ENCODE measurements at places on chromosomes 7 and 10. TPM values are rescaled to one million over a fixed set of nuclear protein-coding genes. Genes with fewer than 3 reads are reported as not detected.
A peak's percentile ranks its signal among the peaks of the same experiment; 100 is the strongest.

The PRSS37 gene
- total RNA-seq, result 0.47 TPM

GRCh38 chr7:158257516-158258410, 329.9 kb downstream of the PTPRN2 start:
- H3K4me1 ChIP-seq, result no peaks in the 10 kb centered on the region
- no peaks in the 10 kb centered on the region for H3K27me3 ChIP-seq
- no peak overlapping the region for H3K27ac ChIP-seq

GRCh38 chr10:117885206-117885829, 161.4 kb downstream of the RAB11FIP2 start:
- no peaks in the 10 kb centered on the region for H3K36me3 ChIP-seq
- no peak overlapping the region for H3K4me3 ChIP-seq
- no peak for DNase-seq
- no peak overlapping the region for H3K27ac ChIP-seq

- no peaks in the 10 kb centered on the region for H3K4me1 ChIP-seq
- H3K27me3 ChIP-seq, result no peaks in the 10 kb centered on the region
- no peak overlapping the region for H3K27ac ChIP-seq
- no peak for DNase-seq
- no peak overlapping the region for H3K4me3 ChIP-seq
Observed at GRCh38 chr7:33698692-33699128, 206.6 kb upstream of the BMPER start.

DNA sequence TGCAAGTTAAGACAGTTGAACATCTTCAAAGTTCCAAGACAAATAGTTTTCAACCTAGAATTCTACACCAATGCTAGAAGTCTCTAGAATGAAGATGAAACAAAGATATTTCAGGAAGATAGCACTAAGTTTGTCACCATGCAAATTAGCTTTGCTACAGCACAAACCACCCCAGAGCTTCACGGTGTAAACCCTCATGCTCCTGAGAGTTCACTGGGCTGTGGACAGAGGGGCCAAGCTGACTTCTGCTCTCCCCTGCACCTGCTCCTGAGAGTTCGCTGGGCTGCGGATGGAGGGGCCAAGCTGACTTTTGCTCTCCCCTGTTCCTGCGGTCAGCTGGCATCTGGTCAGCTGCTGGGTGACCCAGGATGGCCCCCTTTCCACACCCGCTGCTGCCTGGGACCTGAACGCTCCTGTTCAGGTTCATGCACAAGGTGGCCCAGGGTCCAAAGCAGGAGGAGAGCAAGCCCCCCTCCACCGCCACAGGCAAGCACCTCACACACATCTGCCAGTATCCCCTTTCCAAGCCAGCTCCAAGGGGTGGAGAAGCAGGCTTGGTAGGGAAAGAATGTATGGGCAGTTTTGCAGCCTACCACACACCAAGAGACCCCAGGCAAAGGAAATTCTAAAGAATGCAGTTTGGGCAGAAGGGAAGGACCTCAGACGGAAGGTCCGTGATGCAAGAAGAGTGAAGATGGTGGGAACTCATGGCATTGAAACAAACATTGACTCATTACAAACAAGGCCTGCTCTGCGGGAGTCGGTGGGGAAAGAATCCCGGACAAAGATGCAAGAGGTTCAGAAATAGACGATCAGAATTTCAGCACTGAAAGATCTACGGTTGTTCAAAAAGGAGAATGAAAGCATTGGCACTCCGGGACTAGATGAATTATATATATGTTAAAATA, 137.8 kb upstream of the PPP2R2D start:
- no peak for DNase-seq
- no peak overlapping the region for H3K27ac ChIP-seq
- no peaks in the 10 kb centered on the region for H3K27me3 ChIP-seq
- H3K36me3 ChIP-seq, result no peaks in the 10 kb centered on the region

The EPO gene
- 0.09 TPM for total RNA-seq

DNA sequence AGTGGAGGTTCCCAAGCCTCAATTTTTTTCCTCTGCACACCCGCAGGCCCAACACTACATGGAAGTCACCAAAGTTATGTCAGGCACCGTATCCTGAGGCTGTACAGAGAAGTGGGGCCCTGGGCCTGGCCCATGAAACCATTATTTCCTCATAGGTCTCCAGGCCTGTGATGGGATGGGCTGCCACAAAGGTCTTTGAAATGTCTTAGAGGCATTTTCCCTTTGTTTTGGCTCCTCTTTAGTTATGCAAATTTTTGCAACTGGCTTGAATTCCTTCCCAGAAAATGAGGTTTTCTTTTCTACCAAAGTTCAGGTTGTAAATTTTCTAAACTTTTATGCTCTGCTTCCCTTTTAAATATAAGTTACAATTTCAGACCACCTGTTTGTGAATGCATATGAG, 365.2 kb downstream of the HGF start:
- H3K27me3 ChIP-seq, result no peaks in the 10 kb centered on the region
- no peaks in the 10 kb centered on the region for H3K4me1 ChIP-seq
- no peak overlapping the region for H3K27ac ChIP-seq
- no peaks in the 10 kb centered on the region for H3K36me3 ChIP-seq
- no peak for DNase-seq
- no peak overlapping the region for H3K4me3 ChIP-seq

The IFT22 gene
- total RNA-seq, result 17.8 TPM

- peak overlapping the region; percentile 75 for H3K4me3 ChIP-seq
- H3K27ac ChIP-seq, result no peak overlapping the region
- no peaks in the 10 kb centered on the region for H3K36me3 ChIP-seq
- DNase-seq, result no peak
Observed at GRCh38 chr7:7565746-7566650, 686 bp upstream of the MIOS start.

The NEBL gene
- 7.6 TPM for total RNA-seq

- no peak overlapping the region for H3K4me3 ChIP-seq
- DNase-seq, result no peak
- no peaks in the 10 kb centered on the region for H3K4me1 ChIP-seq
- no peaks in the 10 kb centered on the region for H3K36me3 ChIP-seq
- no peaks in the 10 kb centered on the region for H3K27me3 ChIP-seq
Observed at GRCh38 chr7:116403265-116403664, 96.3 kb upstream of the CAV2 start.

GRCh38 chr7:112122144-112122543, 84.1 kb downstream of the DOCK4 start:
- no peak overlapping the region for H3K4me3 ChIP-seq
- H3K27ac ChIP-seq, result no peak overlapping the region
- H3K36me3 ChIP-seq, result no peaks in the 10 kb centered on the region
- H3K4me1 ChIP-seq, result no peaks in the 10 kb centered on the region

GRCh38 chr10:99595770-99596465, 24.3 kb downstream of the SLC25A28 start:
- no peaks in the 10 kb centered on the region for H3K27me3 ChIP-seq
- no peaks in the 10 kb centered on the region for H3K36me3 ChIP-seq
- no peaks in the 10 kb centered on the region for H3K4me1 ChIP-seq
- no peak overlapping the region for H3K27ac ChIP-seq

The ENTPD1 gene
- 20.5 TPM for total RNA-seq

DNA sequence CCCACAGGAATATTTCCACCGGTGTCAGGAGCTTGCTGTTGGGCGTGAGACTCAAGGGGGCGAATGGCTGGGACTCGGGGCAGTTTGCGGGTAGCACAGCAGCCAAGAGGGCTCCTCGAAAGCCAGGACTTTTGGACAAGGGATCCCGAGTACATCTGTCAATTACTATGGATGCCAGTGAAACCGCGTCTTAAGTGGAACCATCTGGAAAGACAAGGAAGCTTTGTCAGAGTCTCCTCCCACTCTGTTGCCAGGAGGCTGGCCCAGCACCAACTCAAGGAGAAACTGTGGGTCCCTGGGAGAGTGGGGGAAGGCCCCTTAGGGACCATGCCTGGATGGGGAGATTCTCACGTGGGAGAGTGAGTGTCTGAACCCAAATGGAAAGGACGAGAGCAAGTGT, 57.1 kb downstream of the C10orf143 start:
- H3K4me1 ChIP-seq, result no peaks in the 10 kb centered on the region
- H3K27ac ChIP-seq, result no peak overlapping the region
- no peak overlapping the region for H3K4me3 ChIP-seq
- no peak for DNase-seq
- H3K27me3 ChIP-seq, result no peaks in the 10 kb centered on the region

DNA sequence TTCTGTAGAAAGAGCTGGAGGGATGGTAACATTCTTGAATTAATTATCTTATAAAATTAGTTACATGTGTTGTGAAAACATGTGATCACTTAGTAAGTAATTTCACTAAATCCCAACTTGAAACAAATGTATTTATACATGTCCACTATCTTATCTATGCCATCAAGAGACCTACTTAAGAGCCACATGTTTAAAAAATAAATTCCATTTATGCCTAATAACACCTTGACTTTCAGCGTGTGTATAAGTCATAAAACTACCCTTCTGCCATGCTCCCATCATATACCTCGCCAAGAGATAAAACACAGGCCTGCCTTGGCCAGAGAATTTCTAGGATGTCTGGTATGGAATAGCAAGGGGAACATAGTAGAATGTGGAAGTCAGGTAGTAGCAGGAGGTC, 37.3 kb downstream of the LIPJ start:
- H3K4me3 ChIP-seq, result no peak overlapping the region
- H3K27ac ChIP-seq, result no peak overlapping the region
- H3K27me3 ChIP-seq, result no peaks in the 10 kb centered on the region
- H3K36me3 ChIP-seq, result no peaks in the 10 kb centered on the region
- no peaks in the 10 kb centered on the region for H3K4me1 ChIP-seq

DNA sequence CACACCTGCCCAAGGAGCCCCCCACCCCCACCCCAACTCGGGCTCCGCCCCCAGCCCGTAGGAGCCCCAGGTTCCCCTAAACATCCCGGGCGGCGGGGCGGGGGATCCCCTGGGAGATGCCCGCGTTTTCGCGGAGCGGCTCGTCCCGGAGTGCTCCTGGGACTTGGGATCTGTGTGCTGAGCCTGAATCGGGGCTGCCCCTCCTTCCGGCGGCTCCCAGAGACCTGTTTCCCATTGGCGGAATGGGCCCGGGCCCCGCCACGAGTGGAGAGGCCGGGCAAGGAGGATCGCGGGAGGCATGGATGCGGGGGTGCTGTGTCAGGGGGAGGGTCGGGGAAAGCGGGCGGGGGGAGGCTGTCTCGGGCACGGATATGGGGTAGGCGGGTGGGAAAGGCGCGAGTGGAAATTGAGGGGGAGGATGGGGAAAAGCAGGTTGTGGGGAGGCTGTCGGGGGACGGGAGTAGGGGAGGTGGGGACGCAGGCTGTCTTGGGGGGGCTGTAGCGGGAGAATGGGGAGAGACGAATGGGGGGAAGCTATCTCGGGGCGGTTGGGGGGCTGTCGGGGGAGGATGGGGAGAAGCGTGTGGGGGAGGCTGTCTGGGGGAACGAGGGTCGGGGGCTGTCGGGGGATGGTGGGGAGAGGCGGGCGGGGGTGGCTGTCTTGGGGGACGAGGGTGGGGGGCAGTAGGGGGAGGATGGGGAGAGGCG, 572 bp upstream of the BHLHA15 start:
- no peak overlapping the region for H3K27ac ChIP-seq
- H3K4me1 ChIP-seq, result peaks cover 9% of the 10 kb centered on the region
- H3K27me3 ChIP-seq, result peaks cover 16% of the 10 kb centered on the region
- peaks cover 11% of the 10 kb centered on the region for H3K36me3 ChIP-seq
- DNase-seq, result no peak

The CDHR3 gene
- total RNA-seq, result 2.2 TPM

The RFC2 gene
- 36.5 TPM for total RNA-seq

The WNT8B gene
- 0.14 TPM for total RNA-seq

DNA sequence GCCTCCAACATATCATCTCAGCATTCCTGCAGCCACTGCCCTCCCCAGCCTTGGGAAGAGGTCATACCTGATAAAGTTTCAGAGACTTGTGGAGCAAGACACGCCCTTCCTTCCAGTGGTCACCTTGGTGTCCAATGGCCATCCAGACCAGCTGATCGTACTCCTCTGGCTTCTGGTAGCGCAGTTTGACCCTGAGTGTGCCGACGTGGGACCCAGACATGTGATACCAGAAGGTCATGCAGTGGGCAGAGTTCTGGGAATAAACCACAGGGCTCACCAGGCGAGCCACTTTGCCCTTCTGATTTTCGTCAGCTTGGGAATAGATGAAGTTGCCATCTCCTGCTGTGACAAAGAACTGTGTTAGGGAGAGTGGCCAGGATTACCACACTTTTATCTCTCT, 148.3 kb downstream of the NRP1 start:
- no peaks in the 10 kb centered on the region for H3K27me3 ChIP-seq
- H3K4me1 ChIP-seq, result no peaks in the 10 kb centered on the region
- no peak for DNase-seq
- no peak overlapping the region for H3K27ac ChIP-seq

The C10orf95 gene
- 0.19 TPM for total RNA-seq

DNA sequence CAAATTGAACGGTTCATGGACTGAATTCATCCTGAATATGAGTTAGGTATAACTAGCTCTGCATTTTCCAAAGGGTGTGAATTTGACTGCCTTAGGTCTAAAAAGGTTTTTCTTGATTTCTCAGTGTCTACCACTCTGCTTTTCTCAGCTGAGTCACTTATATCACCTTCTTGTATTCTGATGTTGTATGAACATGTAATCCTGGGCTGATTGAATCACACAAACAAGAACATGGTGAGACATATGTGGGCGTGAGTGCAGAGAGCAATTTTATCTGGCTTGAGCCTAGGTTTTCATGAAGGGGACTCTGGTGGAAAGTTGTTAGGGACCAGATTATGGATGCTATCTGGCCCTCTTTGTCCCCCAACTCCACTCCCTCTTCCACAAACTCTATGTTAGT, 239.8 kb downstream of the SUGCT start:
- no peaks in the 10 kb centered on the region for H3K36me3 ChIP-seq
- no peak for DNase-seq
- no peak overlapping the region for H3K4me3 ChIP-seq

GRCh38 chr7:86928308-86928707, 131.1 kb downstream of the ELAPOR2 start:
- H3K4me3 ChIP-seq, result no peak overlapping the region
- H3K36me3 ChIP-seq, result no peaks in the 10 kb centered on the region
- no peaks in the 10 kb centered on the region for H3K27me3 ChIP-seq
- H3K27ac ChIP-seq, result no peak overlapping the region

The VWA2 gene
- total RNA-seq, result 7.0 TPM

The PRXL2A gene
- total RNA-seq, result 32.2 TPM

GRCh38 chr7:52017802-52018679, 701.4 kb upstream of the COBL start:
- H3K27me3 ChIP-seq, result no peaks in the 10 kb centered on the region
- peak; percentile 2 for DNase-seq
- no peaks in the 10 kb centered on the region for H3K36me3 ChIP-seq

DNA sequence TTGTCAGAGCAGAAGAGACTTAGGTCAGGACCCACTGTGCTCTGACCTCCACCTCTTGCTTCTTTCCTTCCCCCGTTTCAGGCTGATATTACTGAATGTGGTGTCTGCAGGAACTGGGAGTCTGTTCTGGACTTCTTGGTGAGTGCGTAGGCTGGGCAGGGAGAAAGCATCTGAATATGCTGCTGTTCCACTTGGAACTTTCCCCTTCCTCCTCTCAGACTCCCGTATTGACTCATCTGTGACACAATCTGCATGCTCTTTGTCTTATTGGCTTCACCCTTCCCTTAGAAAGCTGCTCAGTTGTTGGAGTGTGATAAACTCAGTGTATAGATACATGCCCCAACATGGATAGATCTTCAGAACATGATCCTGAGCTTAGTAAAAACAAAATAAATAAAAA, 137.6 kb upstream of the HABP2 start:
- no peaks in the 10 kb centered on the region for H3K36me3 ChIP-seq
- no peak for DNase-seq
- H3K27me3 ChIP-seq, result no peaks in the 10 kb centered on the region
- H3K27ac ChIP-seq, result no peak overlapping the region

All from thymus (tissue), 14 donors.